NCI-H1048 (cell line): ENCODE measurements at places on chromosomes 6 and 20.

DNA sequence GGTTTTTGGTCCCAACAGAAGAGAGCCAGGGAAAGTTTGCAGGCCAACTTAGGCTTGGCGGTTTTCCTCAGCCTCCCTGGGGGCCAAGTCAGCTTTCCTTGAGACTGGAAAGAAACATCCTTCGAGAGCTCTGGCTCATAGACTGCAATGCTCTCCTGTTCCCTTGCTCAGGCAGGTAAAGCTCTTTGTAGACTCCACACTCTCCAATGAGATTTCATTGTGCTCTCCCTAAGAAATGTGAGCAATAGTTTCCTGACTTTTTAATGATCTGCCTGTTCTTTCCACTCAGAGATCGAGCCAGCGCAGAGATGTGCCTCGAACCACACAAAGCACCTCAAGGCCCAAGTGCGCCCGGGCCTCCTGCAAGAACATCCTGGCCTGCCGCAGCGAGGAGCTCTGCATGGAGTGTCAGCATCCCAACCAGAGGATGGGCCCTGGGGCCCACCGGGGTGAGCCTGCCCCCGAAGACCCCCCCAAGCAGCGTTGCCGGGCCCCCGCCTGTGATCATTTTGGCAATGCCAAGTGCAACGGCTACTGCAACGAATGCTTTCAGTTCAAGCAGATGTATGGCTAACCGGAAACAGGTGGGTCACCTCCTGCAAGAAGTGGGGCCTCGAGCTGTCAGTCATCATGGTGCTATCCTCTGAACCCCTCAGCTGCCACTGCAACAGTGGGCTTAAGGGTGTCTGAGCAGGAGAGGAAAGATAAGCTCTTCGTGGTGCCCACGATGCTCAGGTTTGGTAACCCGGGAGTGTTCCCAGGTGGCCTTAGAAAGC, 13.9 kb downstream of the TNFAIP3 start:
- DNase-seq = no peak

- no peak for DNase-seq
Observed at GRCh38 chr6:159762681-159763293, 942 bp downstream of the ACAT2 start.

DNA sequence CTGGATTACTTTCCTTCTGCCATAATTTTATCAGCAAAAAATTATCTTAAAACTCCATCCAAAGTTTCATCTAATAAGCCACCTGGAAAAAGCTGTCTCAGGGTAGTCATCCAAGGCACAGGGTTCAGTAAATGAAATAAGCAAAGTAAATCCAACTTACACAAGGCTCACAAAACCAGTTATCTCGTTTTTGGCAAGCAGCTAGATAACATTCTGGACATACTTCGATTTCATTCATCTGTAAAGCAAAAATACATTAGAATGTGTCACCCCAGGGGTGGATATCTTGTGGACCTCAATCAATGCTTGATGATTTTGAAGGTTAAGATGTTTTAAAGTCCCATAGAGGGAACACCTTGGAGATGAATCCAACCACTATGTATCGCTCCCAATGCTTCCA, 73.1 kb downstream of the ZMYND8 start:
- DNase-seq = no peak

DNA sequence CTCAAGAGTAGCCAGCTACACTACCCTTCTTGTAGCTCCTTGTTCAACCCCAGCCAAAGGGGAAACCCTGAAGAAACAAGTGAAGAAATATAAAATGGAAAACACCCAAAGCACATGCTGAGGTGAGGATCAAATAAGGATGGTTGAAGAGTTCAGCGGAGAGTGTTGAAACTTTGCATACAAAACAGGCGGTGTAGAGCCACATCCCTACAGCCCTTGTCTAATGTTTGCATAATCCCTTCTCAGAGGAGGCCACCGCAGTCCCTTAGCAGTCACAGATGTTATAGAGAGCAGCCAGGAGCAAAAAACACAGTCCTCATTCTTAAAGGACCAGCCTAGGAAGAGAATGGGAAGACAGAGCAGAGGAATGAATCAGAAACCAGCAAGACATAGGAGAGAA, 350.7 kb upstream of the SASH1 start:
- DNase-seq = peak; percentile 42

- no peak for DNase-seq
Observed at GRCh38 chr20:38723848-38724625, at the start of gene SLC32A1. SLC32A1 (plus strand) TSS chr20:38724486; CDS start chr20:38724725, 239 bp downstream.

DNA sequence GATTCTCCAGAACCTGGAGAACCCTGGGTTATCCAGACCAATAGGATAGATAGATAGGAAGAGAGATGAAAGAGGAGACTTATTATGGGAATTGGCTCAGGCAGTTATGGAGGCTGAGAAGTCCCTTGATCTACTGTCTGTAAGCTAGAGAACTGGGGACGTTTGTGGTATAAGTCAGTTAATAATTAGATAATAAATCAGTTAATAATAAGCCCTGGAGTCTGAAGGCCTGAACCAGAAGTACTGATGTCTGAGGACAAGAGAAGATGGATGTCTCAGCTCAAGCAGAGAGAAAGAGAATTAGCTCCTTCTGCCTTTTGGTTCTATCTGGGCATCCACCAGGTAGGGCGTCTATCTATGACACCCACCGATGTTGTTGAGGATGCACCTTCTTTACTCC, 72.9 kb upstream of the SLC22A23 start:
- DNase-seq = no peak

- DNase-seq = no peak
Observed at GRCh38 chr6:169782966-169783365, 31.5 kb downstream of the ERMARD start.

GRCh38 chr6:18477301-18477941, 90.3 kb downstream of the RNF144B start:
- DNase-seq = no peak

GRCh38 chr6:20169119-20169557, 43.1 kb downstream of the MBOAT1 start:
- no peak for DNase-seq
